Natural killer cell (primary cell): ENCODE measurements at places on chromosomes 16 and 17. TPM values are rescaled to one million over a fixed set of nuclear protein-coding genes. Genes with fewer than 3 reads are reported as not detected.
A peak's percentile ranks its signal among the peaks of the same experiment; 100 is the strongest.

- DNase-seq: no peak
- H3K36me3 ChIP-seq: no peaks in the 10 kb centered on the region
- no peak overlapping the region for H3K27ac ChIP-seq
- H3K4me1 ChIP-seq: no peaks in the 10 kb centered on the region
- H3K4me3 ChIP-seq: no peak overlapping the region
These were observed 107.2 kb upstream of the DYNLRB2 start for GRCh38 chr16:80433623-80434022.

Gene RASL10B
- 0.07 TPM for total RNA-seq

GRCh38 chr17:7058831-7059447, 15.0 kb upstream of the SLC16A11 start:
- no peaks in the 10 kb centered on the region for H3K36me3 ChIP-seq
- H3K27me3 ChIP-seq: no peaks in the 10 kb centered on the region
- no peak for DNase-seq
- no peaks in the 10 kb centered on the region for H3K4me1 ChIP-seq
- no peak overlapping the region for H3K27ac ChIP-seq
- H3K4me3 ChIP-seq: no peak overlapping the region

Gene CCL1
- not detected for total RNA-seq

GRCh38 chr16:84717484-84717883, 17.7 kb downstream of the USP10 start:
- peaks cover 4% of the 10 kb centered on the region for H3K36me3 ChIP-seq
- H3K27me3 ChIP-seq: no peaks in the 10 kb centered on the region
- H3K27ac ChIP-seq: no peak overlapping the region
- DNase-seq: no peak

Gene DHX40
- 46.6 TPM for total RNA-seq

Gene SOCS1
- total RNA-seq: 21.7 TPM

Gene COQ7
- total RNA-seq: 17.9 TPM

DNA sequence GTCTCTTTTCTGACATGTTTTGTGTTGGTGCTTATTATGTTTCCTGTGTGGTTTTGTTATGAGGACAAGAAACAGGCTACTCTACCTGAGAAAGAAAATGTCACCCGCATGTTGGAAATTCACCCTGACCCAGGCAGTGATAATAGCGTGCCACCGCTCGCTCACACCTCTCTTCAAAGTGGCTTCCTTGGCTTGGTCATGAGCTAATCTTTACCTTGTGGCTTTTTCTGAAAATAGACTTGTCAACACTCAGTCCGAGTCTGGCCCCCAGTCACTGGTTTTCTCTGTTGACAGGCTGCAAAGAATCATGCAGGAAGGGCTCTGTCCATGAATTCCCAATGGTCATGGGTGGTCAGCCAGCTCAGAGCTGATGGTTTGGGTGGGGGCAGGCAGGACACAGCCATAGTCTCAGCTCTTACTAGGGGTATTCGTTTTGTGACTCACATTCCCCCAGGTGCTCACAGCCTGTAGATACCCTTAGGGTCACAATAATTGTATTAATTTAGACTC, 121.3 kb upstream of the CACNG5 start:
- no peak overlapping the region for H3K4me3 ChIP-seq
- peaks cover 55% of the 10 kb centered on the region for H3K4me1 ChIP-seq
- H3K27me3 ChIP-seq: no peaks in the 10 kb centered on the region
- H3K36me3 ChIP-seq: no peaks in the 10 kb centered on the region
- DNase-seq: peak; percentile 23

Gene DBNDD1
- 0.20 TPM for total RNA-seq

GRCh38 chr17:78672005-78672404, 94.8 kb upstream of the DNAH17 start:
- DNase-seq: no peak
- no peak overlapping the region for H3K4me3 ChIP-seq
- no peaks in the 10 kb centered on the region for H3K4me1 ChIP-seq
- H3K27ac ChIP-seq: no peak overlapping the region
- no peaks in the 10 kb centered on the region for H3K27me3 ChIP-seq

- no peak overlapping the region for H3K4me3 ChIP-seq
- DNase-seq: no peak
- H3K4me1 ChIP-seq: no peaks in the 10 kb centered on the region
- no peaks in the 10 kb centered on the region for H3K36me3 ChIP-seq
These were observed 541.9 kb upstream of the EEF2KMT start for GRCh38 chr16:5639531-5639930.

GRCh38 chr16:55842369-55843104, 9.6 kb upstream of the CES1 start:
- H3K4me3 ChIP-seq: no peak overlapping the region
- no peak for DNase-seq

Gene PDILT
- not detected for total RNA-seq

DNA sequence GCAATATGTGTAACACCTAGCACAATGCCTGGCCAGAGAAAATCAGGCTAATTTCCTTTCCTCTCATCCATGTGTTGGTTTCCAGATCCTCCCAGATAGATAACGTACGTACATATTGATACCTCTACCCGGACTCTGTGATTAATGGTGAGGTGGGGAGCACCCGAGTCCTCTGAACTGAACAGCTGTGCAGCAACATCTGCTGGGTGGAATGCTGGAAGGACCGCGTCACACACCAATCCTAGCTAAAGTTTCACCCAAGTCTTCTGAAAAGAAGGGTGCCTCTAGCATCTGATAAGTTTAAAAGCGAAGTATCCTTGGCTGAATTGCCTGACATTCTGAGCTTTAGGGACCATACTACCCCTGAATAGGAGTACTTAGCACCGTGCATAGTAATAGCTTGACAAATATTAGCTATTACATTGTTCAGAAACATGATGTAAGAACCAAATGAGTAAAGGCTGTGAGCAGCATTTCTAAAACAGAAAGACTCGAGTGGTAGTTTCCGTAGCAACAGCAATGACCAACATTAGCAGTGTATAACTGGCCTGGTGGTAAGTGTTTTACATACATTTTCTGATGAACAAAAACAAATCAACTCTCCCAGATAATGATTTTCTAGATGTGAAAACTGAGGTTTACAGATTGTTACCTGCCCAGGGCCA, 91.4 kb downstream of the SYCE1L start:
- no peaks in the 10 kb centered on the region for H3K27me3 ChIP-seq
- no peak overlapping the region for H3K4me3 ChIP-seq
- DNase-seq: no peak
- H3K36me3 ChIP-seq: no peaks in the 10 kb centered on the region
- no peak overlapping the region for H3K27ac ChIP-seq

Gene OTOP3
- total RNA-seq: not detected

Gene PIMREG
- 0.78 TPM for total RNA-seq

DNA sequence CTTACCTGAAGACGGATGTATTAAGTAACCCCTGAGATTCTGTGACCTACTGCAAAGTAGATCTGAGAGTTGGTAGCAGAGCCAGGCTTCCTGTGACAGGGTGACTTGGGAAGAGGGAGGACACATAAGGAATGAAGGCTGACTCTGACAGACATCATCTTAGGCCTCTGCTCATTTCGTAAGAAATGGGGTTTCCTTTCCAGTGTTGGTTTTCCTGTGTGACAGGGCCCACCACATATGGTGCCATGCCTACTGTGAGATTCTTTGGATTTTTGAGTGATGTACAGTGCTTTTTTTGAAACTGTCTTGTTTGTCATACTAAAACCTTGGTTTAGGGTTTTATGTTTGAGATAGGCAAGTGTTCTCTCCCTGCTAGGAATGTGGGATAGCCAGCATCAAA, 12.7 kb downstream of the LIG3 start:
- H3K27me3 ChIP-seq: no peaks in the 10 kb centered on the region
- DNase-seq: no peak
- H3K27ac ChIP-seq: no peak overlapping the region
- peaks cover 26% of the 10 kb centered on the region for H3K4me1 ChIP-seq
